ENCODE measurements at places on chromosomes 4 and X. TPM values are rescaled to one million over a fixed set of nuclear protein-coding genes. Genes with fewer than 3 reads are reported as not detected.

DNA sequence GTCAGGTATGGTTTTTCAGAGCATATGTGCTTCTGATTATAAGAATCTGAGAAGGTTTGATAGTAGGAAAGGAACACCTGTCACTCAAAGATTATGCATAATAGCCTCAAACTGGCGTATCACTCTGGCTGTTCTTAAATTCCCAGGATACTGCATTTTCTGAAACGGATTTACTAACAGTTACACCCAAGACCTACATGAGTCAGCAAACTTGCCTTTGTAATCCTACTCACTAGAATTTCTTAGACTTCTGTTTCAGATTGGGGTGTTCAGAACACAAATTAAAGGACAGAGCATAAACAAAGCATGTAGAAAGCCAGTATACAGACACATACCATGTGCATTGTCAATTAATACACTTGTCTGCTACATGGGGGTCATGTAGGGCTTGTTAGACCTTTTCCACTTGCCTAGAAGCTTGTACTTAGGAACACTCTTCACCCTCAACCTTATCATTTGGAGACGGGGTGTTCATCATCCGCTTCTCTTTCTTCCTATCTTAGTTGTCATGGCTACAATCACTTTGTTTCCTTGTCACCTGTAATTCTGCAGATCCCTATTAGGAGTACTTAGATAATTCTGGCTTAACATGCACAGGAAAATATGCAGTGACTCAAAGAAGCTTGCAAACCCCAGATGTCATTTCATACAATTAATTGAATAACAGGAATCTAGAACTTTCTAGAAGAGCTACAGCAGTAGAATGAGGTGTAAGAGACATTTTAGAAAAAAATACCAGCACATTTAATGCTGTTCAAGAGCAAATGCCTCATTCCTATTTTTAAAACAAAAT is 593.0 kb upstream of the TENM3 start:
- no peak for DNase-seq

ATXN3L gene
- total RNA-seq: not detected

DNA sequence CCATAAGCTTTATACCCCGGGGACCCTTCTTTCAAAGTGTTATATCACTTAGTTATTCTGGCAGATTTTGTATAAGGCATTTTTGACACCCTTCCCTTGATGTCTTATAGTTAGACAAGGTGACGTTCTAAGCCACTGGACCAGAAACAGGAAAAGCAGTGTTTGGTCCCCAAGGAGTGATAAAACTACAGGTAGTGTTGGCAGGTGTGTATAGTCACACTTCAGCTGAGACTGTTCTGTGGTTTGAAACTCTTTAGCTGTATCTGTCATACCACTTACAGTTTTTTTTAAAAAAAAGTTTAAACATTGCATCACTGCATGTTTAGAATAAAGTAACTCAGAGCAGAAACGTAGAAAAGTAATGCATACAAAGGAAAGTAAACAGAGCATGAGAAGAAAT is 48.5 kb downstream of the TLL1 start:
- DNase-seq: no peak

CPZ gene
- 7.0 TPM for total RNA-seq

IL1RAPL1 gene
- total RNA-seq: 10.3 TPM

GLRA3 gene
- not detected for total RNA-seq

Measured in sciatic nerve (tissue), 2 donors.